Astrocyte of the hippocampus (primary cell): ENCODE measurements at places on chromosomes 1 and 21.

DNA sequence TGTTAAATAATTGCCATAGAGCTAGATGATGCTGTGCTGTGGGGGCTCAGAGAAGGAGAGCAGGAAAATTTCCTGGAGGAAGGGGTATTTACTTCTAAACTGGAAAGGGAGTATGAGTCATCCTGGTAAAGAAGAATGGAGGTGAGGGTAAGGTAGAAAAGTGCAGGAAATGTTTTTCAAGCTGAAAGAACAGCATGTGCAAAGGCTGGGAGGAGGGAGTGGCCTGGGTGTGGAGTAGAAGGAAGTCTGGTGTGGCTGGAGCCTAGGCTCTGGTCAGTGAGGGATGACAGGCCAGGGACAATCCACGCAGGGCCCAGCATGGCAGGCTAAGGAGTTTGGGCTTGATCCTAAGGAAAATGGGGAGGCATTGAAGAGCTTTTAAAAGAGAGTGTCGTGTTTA is 45.9 kb downstream of the MATN1 start:
- DNase-seq, result no peak

DNA sequence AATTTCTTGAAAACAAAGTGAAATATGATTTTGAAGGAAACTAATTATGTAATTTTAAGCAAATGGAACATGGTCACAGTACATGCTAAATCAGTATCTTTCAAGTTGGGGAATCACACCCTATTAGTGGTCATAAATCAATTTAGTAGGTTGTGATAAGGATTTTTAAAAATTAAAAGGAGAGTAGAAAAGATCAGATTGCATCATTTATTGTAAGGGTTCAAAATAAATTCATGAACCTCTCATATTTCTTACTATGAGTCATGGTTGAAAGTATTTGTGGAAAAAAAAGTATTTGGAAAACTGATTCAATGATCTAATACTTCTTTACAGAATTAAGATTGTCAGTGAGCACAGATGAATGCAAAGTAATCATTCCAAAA is 14.6 kb downstream of the ADSS2 start:
- no peak for DNase-seq

- no peak for DNase-seq
These were observed 54.1 kb upstream of the NCAM2 start for GRCh38 chr21:20944139-20944538.

- DNase-seq, result no peak
These were observed 550 bp downstream of the ARHGEF16 start for GRCh38 chr1:3454811-3455618.

DNA sequence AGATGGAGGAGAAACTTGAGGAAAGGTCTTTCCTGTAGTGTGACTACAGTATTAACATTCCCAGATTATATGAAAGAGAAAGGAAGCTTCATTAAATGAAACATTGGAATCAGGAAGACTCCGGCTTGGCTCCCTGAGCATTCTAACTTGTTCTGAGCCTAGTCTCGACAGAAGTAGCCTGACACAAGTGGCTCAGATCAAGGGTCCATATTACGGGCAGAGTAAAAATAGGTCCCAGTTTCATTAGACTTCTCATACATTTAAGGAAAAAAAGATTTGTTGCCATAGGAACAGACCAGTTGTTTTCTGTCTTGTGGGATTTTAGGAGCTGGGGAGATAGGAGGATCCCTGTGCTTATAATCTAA is 12.8 kb downstream of the SMAP2 start:
- DNase-seq, result no peak

- DNase-seq, result no peak
These were observed 279.1 kb downstream of the DNM3 start for GRCh38 chr1:172120381-172120780.

GRCh38 chr21:16159213-16159970 is 429.6 kb downstream of the USP25 start:
- DNase-seq, result peak; percentile 34

DNA sequence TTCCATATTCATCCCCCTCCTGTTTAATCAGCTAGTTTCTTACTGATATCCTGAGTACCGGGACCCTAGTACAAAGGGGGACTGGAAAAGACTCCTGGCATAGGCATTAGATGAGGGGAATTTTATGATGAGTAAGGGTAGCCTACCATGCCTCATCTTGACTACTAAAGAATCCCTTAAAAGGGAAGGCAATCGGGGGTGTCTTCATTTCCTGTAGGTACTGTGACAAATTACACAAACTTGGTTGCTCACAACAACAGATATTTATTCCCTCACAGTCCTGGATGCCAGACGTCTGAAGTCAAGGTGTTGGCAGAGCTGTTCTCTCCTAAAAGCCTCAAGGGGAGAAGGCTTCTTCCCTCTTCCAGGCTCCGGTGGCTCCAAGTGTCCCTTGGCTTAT is 28.9 kb upstream of the RUNX1 start:
- DNase-seq, result no peak

GRCh38 chr1:24472527-24473251 is 29.9 kb upstream of the RCAN3 start:
- DNase-seq, result no peak

GRCh38 chr1:181793831-181794230 is 267.7 kb downstream of the ZNF648 start:
- DNase-seq, result peak; percentile 66

GRCh38 chr1:202005958-202006357 is 4.4 kb upstream of the ELF3 start:
- DNase-seq, result peak; percentile 39

DNA sequence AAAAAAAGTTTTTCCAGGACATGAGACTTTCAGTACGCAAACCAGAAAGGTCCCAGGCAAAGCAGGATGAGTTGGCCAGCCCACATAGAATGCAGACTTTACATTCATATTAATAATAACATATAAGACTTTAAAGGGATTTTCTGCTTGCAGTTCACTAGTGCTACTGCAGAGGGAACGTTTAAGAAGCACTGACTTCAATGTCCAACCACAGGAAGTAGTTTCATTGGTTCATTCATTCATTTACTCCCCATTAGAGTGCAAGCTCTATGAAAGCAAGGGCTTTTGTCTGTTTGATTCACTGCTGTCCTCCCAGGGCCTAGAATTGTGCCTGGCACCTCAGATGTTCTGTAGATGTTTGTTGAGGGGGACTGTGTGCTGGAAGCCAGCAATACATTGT is 11.8 kb upstream of the SERINC2 start:
- DNase-seq, result no peak

GRCh38 chr1:20998826-20999225 is 177.9 kb downstream of the EIF4G3 start:
- DNase-seq, result no peak

DNA sequence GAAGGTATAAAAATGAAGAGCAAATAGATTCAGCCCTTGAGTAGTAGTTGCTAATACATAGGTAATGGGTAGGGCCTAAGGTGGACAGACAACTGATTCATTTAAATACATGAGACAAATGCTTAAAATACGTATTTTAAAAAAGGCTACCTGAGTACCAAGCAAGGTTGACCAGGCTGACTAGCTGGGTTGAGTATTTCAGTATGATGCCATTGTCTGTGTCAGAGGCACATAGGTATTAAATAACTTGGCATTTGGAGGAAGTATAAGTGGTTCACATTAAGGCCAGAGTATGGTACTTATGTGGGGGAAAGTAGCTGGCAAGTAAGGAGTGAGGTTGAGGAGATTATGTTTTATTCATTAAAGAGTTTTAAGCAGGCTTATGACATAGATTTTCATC is 19.4 kb downstream of the NEK7 start:
- DNase-seq, result no peak

DNA sequence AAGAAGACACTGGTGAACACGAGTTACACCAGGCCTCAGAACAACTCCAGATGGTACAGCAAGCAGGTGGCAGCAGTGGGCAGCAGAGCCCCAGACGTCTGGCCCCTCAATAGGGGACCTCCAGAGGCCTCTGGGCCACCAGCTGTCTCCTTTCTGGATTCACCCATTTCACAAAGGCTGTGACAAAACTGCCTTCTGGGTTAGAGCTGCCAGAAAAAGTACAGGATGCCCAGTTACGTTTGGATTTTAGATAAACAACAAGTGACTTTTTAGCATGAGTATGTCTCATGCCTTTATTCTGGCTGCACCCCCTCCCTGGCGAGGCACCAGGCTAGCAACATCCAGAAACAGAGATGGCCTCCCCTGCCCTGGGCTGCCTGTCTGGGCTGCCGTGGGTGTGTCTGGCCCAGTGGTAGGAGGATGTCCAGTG is 30.1 kb downstream of the ITPKB start:
- DNase-seq, result no peak

GRCh38 chr1:46367072-46367471 is 26.5 kb downstream of the NSUN4 start:
- DNase-seq, result no peak

GRCh38 chr1:221776495-221777301 is 34.8 kb upstream of the DUSP10 start:
- no peak for DNase-seq

GRCh38 chr1:111483166-111483565 is 9.4 kb downstream of the C1orf162 start:
- peak; percentile 10 for DNase-seq

DNA sequence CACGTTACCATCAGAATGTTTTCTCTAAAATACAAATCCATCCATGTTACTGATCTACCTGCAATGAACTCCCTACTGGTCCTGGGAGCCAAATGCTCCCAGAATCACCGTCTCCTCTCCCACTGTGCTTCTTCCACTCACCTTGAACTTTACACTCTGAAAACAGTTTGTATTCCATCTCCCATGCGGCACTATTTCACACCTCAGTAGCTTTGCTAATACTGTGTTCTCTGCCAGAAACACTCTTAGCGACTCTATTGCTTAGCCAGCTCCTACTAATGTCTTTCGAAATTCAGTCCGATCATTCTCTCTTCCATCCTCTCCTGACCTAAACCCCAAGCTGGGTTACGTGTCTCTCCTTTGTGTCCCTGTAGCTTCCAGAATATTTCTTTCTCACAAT is 284.4 kb upstream of the DUSP10 start:
- DNase-seq, result no peak

- no peak for DNase-seq
These were observed 9.9 kb upstream of the CD247 start for GRCh38 chr1:167528057-167528728.

GRCh38 chr1:82346141-82346540 is 545.4 kb downstream of the ADGRL2 start:
- peak; percentile 3 for DNase-seq
